ENCODE measurements at places on chromosomes 12 and 14.
A peak's percentile ranks its signal among the peaks of the same experiment; 100 is the strongest.

GRCh38 chr12:24780697-24781368 lies 168.1 kb downstream of the BCAT1 start:
- no peak for DNase-seq

- DNase-seq = no peak
These were observed 9.0 kb downstream of the ARHGDIB start for GRCh38 chr12:14952299-14952921.

DNA sequence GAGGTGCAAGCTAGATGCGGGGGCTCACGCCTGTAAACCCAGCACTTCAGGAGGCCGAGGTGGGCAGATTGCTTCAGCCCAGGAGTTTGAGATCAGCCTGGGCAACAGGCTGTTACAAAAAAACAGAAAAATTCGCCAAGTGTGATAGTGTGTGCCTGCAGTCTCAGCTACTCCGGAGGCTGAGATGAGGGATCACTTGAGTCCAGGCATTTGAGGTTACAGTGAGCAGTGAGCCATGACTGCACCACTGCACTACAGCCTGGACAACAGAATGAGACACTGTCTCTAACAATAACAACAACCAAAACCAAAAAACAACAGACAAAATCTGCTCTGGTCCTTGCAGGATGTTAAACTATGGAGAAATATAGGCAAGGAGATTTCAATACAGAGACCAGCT lies 13.9 kb downstream of the BTBD7 start:
- DNase-seq = no peak

DNA sequence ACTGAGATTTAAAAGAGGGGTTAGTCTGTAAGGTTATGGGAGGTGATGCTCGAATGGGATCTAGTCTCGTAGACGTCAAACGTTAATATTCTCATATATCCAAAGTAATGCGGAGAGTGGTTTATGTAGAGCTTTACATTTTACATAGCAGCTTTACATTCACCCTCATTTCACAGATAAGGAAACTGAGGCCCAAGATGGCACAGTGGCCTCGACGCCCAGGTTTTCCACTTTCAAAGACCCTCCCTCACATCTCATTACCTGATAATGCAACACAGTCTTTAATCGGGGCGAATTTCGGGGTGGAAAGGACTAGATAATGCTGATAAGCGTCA lies 450 bp upstream of the TDG start:
- no peak for DNase-seq

- no peak for DNase-seq
These were observed 934.4 kb downstream of the AACS start for GRCh38 chr12:125999628-126000027.

DNA sequence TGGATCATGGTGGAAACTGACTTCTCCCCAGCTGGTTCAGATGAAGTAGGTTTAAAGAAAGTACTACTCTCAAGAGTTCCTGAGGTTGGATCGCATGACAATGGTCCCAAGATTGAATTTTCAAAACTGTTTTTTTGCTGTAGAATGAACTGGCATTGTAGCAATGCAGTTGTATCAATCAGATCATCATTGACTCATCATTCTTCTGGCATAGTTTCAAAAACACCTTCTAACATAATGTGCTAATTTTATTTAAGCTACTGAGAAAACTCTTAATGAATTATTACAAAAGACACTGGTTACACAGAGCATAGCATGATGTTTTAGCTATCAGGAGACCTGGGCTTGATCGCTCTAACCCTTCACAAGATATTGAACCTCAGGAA lies 384.5 kb upstream of the DCN start:
- no peak for DNase-seq

GRCh38 chr12:107079172-107080011 lies 14.0 kb downstream of the CRY1 start:
- DNase-seq = no peak

DNA sequence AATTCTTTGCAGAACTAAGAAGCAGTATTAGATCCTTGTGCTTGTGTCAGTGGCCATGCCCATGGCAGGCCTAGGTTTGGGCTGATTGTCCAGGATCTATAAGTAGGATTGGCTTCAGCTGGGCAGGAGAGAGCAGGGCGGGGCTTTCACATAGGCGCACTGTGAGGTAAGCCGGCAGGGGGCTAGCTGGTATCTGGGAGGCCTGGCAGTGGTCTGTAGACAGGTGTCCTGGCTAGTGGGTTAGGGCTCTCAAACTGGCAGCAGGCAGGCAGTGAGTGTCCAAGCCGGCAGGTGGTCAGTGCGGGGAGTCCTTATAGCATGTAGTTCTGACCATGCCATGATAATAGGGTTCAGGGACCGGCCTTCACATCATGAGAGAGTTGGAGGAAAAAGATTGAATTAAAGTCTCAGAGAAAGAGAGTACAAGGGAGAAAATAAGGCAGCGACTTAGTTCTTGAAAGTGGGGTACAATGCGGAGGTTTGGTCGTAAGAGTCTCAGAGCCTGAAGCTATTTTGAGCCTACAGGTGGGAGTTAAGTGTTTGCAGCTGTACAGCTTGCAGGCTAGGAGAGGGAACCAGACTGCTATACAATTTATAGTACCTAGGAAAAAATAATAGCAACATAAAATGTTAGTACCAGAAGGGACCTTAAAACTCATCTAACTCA lies 137.4 kb downstream of the TPH2 start:
- peak; percentile 7 for DNase-seq

DNA sequence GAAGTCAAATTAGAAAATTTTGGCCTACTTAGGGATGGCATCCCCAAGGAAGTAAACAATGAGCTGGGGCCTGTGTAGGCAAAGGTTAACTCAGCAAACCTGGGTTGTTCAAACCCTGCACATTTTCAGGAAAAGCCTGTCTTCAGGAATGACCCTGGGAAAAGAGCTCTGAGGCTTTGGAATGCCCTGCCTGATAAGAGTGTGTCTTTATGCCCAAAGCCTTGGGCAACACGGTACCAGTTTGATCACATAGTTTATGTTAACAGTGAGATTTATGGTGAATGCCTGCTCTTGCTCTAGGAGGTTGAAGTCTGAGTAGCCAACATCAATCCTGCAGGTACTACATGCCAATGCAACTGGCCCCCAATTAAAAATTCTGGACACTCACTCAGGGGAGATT lies 28.2 kb upstream of the STAB2 start:
- DNase-seq = no peak

DNA sequence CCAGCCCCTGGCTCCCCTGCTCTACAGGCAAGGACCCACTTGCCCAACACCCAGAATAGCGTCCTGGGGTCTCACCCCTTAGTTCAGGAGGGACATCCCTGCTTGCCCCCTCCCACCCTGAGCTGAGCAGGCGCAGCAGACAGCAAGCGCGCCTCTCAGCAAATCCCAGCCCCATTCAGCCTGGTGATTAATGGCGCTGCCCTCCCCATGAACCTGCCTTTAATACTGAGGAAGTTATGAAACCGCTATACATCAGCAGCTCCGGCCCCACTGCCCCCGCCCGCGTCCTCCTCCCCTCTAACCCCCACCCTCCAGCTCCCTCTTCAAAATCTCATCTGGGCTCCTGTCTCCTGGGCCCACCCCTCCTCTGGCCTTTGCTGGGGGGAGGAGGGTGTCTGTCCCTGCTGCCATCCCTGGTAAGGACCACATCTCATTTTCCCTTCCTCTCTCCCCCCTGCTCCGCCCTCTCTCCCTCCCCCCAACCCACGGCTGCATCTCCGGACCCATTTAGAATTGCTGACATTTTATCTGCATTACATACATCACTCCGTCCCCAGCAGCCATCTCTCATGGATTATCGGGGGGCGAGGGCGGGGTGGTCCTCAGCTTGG lies 7.1 kb upstream of the SMUG1 start:
- DNase-seq = peak; percentile 61

- no peak for DNase-seq
These were observed 13.0 kb upstream of the LEMD3 start for GRCh38 chr12:65156366-65156841.

- peak; percentile 24 for DNase-seq
These were observed 115.3 kb downstream of the TRMT5 start for GRCh38 chr14:60865378-60866127.

DNA sequence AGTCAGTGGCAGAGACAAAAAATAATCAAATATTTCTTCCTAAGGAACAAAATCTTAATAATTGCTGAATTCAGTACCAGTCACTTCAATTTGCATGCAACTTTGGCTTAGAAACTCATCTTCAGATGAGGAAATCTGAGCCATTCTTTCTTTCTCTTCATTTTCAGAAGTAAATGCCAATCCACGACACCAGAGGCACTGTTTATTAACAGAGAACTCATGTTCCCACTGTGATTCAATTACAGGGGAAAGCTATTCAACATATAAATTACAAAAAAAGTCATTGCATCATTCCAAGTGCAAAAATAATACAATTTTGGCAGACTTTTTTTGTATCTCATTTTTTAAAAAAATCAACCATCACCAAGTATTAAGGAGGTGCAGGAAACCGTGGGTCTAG lies 816.1 kb upstream of the TMEM132C start:
- no peak for DNase-seq

- no peak for DNase-seq
These were observed 34.5 kb downstream of the HMGA2 start for GRCh38 chr12:65858831-65859230.

- no peak for DNase-seq
These were observed 167.6 kb downstream of the ACSS3 start for GRCh38 chr12:81245458-81245857.

- DNase-seq = no peak
These were observed 181.6 kb downstream of the CHST11 start for GRCh38 chr12:104638218-104638850.

DNA sequence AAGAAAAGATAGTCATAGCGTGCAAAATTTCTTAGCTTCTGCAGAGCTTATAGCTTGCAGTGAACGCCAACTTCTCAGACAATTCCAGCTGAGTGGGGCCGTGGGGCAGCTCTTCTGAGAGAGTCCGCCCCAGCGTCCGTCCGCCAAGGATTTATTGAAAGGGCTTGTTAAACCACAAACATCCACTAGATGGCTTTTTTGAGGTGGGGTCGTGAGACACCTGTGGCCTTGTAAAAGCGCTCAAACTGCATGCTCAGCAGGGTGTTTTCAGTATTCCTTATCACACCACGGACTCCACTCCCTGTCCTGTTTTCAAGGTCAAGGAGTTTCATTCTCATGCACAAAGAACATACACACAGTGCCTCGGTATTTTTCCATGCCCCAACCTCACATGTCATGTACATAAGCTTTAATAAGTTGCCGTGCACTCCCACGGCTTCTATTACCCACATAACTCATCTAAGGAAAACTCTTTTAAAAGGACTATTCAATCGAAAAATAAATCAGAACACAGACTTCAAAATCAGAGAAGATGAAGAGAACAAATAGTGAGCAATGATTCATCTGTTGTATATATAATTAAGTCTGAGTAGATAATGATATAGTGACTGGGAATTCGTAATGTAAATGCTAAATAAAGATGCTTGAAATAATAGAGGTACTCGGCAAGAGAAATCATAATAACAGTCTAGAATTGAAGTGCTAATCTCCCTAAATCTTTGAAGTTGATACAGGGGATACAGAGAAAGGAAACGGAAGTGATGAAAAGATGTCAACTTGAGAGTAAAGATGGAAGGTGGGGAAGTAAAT lies 46.7 kb downstream of the WBP11 start:
- DNase-seq = peak; percentile 46

GRCh38 chr12:70449074-70449752 lies 83.1 kb downstream of the KCNMB4 start:
- no peak for DNase-seq

- no peak for DNase-seq
These were observed 178.6 kb downstream of the BCAT1 start for GRCh38 chr12:24770334-24770733.

DNA sequence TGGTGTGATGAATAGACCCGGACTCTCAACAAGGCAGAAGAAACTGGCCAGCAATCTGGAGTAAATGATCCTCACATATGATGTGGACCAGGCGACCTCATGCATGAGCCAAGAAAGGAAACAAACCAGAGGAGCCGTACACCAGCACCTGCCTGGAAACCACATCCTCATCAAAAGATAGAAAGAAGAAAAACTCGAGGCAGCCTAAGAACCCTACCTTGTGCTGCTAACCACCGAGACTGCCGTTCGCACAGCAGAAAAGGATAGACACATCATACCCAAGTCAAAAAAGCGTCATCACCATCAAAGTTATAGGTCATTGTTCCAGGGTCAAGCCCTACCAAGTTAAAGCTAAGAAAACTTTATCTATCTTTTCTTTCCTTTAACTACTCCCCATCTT lies 66.7 kb downstream of the RESF1 start:
- DNase-seq = no peak

GRCh38 chr12:94663702-94664101 lies 13.3 kb upstream of the TMCC3 start:
- DNase-seq = no peak

- DNase-seq = no peak
These were observed 8.7 kb upstream of the SMCO2 start for GRCh38 chr12:27437839-27438238.

DNA sequence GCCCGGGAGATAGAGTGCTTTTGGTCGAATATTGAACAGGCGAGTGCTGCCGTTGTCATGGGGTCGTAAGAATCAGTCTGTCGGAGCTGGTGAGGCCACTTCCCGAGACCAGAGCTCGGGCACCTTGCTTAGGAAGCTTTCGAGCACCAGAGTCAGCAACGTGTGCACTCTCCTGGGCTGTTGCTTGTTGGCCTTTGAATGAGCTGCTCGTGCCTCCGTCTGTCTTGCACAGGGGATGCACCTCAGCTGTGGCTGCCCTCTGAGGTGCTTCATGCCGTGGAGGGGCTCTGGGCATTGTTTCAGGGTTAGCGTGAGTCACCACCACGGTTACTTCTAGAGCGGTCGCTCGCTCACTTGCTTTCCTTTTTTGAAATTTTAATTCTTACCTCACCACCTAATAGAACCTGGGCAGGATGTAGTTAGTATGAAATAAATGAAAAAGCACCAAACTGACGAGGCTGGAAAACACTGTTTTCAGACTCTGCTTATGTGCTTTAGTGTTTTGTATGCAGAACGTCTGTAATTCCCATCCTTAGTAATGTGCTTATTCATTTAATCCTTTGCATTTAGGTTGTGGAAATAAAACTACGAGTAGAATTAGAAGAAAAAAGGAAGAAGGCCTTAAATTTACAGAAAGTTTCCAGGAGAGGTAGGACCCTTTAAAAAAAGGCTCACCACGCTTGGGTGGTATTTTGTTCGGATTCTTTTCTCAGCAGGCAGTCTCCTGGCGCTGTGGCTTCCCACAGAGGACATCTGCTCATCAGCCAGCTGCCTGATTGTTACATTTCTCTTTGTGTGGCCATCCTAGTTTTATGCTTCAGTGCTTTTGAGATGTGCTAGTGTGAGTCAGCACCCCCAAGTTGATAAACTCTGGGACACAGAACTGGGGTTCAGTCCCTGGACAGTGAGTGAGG lies 40.6 kb downstream of the EP400 start:
- DNase-seq = peak; percentile 86

Data from SJCRH30 (cell line).